Stimulated activated CD4-positive, alpha-beta T cell treated with anti-CD3 and anti-CD28 coated beads, Interleukin-2, amount 100 ng/mL, for 24 hours (primary cell): ENCODE measurements at places on chromosomes 4 and X.

DNA sequence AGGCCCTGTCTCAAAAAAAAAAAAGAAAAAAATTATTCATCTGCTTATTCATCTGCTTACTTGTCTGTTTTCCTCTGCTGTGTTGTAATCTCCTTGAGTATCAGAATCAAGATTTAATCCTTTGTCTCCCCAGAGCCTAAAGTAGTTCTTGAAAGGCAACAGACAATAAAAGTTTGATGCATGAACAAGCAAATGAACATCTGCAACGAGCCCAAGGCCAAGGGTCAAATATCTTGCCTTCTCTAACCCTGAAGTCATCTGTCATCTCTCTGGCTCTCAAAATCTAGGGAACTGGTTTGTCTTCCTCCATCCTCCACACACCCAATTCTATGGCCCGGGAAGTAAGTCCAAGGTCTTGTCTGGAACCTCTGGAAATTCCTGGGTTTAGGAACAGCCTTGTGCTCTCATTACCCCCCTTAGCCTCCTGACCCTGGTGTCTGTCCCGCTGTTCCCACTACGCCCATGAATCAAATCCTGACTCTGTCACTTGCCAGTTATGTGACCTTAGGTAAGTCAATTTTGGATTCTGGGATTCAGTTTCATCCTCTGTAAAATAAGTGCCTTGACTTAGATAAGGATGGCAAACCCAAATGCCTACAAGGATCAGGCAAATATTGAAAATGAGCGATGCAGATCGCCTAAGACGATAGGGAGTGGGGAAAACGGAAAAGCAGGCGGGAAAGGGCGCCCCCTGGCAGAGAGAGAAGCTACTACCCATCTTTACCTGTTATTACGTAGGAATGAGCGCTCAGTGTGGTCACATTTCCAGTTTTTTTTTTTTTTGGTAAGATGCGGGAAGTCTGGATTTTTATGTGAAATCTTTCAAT lies 102.7 kb upstream of the DHX15 start:
- DNase-seq, result no peak

DNA sequence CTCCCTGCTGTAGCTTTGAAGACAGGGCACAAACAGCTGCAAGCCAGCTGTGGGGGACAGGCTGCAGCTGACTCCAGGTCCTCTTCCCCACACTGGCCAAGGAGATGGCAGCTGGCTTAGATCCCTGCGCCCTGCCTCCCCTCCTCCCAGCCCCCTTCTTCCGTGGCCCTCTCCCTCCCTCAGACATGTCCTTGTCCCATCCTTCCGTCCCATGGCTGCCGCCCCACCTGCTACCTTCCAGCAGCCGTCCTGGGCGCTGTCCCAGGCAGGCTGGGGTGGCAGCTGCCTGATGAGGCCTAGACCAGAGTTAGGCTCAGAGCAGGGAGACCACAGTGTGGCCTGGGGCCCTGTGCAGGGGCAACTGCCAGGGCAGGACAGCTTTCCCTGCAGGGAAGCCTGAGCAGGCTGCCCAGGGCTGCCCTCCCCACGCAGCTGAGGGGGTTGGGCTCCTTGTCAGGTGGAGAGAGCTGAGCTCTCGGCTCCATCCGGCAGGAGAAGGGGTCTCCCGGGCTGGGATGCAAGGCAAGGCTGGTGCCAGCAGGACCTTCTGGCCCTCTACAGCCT lies 3.3 kb upstream of the BGN start:
- DNase-seq, result no peak

- no peak for DNase-seq
Observed at GRCh38 chr4:53551958-53552357, 39.3 kb downstream of the LNX1 start.

GRCh38 chrX:134911348-134911747 lies 79.4 kb upstream of the SMIM10 start:
- no peak for DNase-seq

DNA sequence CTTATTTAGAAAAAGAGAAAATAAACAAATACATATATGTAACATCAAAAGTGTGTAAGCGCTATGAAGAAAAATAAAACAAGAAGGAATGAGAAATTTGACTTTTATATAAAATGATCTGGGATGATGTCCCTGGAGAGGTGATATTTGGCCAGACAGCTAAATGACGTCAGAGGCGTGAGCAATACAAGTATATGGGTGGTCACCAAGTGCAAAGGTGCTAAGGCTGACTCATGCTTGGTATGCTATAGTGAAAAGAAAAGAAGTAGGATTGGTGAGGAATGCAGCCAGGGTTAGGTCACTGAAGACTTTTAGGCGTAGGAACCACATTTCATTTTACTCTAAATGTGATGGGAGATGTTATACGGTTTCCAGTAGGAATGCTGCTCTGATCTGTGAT lies 1049.1 kb upstream of the TENM3 start:
- no peak for DNase-seq

- no peak for DNase-seq
Observed at GRCh38 chrX:97123001-97123400, 239.3 kb downstream of the RPA4 start.

GRCh38 chrX:101427954-101428353 lies 19.9 kb downstream of the HNRNPH2 start:
- no peak for DNase-seq

DNA sequence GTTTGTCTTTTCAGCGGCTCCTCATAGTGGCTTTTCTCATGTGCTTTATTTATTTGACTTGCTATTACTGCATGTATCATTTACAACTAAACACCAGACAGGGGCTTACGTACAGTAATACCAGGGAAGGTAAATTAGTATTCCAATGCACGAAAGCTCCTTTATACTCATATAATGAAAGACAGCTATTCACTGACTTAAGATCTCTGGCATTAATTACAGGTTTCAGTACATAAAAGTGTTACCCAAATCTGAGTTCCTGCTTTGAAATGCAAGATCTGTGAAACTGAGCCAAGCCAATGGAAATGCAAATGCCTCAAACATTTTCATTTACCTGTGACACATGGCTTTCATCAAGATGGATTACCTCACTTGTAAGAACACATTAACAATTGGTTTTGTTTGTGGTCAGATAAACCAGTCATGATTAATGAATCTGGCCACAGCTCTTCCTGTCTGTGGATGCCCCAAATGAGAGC lies 107.2 kb downstream of the ANAPC4 start:
- DNase-seq, result no peak

GRCh38 chr4:139951021-139951420 lies 203.0 kb downstream of the MAML3 start:
- DNase-seq, result no peak

GRCh38 chr4:8537041-8537461 lies 43.1 kb upstream of the GPR78 start:
- no peak for DNase-seq

DNA sequence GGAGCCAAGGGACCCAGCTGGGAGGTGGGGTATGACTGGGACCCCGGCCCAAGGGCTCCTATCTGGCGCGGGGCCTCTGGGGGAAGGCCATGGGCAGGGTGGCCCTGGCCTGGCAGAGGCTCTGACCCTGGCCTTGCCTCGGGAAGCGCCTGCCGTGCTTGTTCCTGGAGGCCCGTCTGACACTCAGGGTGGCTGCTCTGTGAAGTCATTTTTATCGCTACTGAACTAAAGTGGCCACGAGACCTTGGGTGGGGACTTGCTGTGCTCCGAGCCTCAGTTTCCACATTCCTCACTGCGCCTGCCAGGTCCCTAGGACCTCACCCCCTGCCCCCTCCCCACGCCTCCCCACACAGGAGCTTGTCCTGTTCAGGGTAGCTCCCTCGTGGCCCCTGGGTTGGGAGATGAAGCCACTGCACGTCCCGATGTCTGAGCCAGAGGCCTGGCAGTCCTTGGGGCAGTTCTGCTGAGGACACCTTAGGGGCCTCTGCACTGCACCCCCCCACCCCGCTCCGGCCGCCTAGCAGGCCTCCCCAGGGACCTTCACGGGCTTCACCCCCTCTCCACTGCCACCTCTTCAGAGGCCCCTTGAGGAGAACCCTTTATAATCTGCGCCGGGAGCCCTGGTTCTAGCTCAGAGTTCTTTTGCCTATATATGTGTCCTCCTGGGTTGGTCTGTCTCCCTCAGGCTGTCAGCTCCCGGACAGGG lies 639 bp upstream of the SORCS2 start:
- DNase-seq, result no peak

DNA sequence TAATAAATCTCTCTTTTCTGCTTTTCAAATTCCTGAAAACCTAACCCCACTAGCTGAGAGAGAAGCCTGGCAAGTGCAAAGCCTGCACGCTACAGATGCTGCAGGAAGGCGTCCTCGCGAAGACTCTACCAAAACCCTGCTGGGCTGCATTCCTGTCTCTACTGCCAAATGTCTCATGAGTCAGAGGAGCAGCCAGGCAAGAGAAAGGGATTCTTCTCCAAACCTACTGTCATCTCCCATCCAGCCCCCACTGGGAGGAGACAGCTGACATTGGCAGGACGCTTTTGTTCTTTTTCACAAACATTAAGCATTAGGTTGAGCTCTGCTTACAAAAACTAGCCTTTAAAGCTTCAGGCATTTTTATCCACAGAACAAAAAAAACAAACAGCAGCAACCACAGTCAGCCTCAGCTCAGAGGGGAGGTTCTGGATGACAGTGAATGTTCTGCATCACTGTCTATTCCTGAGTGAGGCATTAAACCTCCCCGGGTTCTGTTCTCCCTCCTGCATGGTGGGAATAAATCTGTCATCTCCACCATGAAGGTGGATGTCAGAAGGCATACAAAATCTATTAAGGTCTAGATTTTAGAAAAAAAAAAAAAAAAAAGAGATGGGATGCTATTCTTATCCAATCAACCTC lies 18.0 kb downstream of the CRMP1 start:
- no peak for DNase-seq

GRCh38 chr4:140126261-140126660 lies 27.7 kb downstream of the MAML3 start:
- no peak for DNase-seq

GRCh38 chr4:177266506-177266905 lies 43.2 kb upstream of the NEIL3 start:
- no peak for DNase-seq

GRCh38 chrX:115067812-115068211 lies 50.4 kb upstream of the IL13RA2 start:
- DNase-seq, result no peak

- DNase-seq, result no peak
Observed at GRCh38 chr4:181688872-181689271, 554.3 kb upstream of the TENM3 start.

DNA sequence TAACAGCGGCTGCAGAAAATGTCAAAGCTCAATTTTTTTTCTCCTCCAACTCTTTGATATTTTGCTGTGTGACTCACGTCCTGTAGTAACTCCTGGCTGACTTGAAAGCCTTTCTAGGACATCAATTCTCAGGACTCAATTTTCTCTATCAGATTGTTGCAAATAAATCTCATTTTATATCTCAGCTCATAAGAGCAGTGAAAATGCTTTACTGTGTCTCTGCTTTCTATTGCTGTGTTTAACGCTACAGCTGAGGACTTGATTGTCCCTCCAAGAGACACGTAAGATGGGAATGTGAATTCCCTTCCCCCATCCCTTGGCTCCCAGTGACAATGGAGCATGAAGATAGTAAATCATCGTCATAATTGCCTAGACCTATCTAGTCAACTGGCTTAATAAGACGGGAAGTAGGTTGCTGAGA lies 20.5 kb upstream of the CBR4 start:
- DNase-seq, result no peak

GRCh38 chr4:65845199-65845773 lies 175.0 kb upstream of the EPHA5 start:
- no peak for DNase-seq

GRCh38 chr4:104848597-104849225 lies 298.0 kb upstream of the TET2 start:
- no peak for DNase-seq

DNA sequence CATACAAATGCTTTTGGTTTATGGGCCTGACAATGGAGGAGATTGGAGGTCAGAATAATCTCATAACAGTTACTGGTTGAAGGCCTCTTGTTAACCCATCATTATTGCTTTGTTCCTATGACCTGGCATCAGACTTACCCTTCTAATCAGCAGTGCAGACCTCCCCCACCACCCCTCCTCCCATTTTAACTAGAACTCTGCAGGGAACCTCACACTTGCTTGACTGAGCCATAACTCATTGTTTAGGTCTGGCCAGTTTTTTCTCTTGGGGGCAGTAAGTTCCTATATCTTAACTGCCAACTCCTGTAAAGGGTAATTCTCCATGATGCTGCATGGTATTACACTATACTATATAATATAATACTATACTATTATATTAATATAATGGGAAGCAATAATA lies 609.3 kb downstream of the IL1RAPL1 start:
- DNase-seq, result no peak

GRCh38 chrX:150897421-150898320 lies 797 bp downstream of the CD99L2 start:
- peak; percentile 61 for DNase-seq

GRCh38 chr4:4735870-4736269 lies 123.6 kb upstream of the MSX1 start:
- DNase-seq, result no peak

DNA sequence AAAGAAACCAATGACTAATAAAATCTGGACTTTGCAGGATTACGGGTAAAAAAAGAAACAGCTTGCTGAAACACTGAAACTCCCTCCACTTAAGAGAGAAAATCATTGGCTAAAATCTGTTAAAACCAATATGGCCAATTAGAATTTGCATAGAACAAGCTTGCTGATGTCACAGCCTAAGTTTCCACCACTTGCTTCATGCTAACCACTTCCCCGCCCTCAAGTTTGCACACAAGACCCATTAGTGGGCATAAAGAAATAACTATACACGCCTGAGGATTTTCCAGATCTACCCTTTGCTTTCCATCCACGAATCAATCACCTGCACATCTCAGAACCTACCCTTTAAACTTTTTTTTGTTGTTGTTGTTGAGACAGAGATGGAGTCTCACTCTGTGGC lies 42.7 kb upstream of the PHEX start:
- DNase-seq, result peak; percentile 11

DNA sequence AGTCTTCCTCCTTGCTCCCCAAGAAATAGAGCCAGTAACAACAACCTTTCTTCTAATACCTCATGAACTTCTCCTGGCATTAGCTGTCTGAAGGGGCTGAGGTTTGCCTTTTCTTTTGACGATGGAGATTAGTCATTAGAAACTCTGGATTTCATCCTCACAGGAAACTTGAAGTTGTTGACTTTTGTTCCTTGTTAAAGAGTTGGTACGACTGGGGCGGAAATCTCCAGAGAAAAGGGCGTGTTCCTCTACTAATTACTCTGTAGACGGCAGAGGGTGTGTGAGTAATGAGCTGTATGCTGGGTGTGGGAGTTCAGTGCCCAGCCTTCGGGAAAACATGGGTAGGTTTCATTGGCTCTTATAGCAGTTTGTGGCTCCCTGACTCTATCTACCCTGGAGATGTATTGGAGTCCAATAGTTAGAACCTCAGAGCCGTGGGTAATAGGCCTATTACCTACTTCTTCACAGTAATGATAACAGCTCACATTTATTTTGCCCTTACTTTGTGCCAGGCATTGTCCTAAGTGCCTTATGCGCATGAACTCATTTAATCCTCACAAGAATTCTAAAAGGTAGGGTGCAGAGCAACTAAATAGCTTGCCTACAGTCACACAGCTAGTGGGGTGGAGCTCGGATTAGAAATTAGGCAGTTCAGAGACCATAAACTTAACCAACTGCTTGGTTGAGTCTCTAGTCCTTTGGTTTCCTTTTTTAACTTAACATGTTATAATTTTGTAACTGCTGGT lies 23.4 kb downstream of the TMEM164 start:
- no peak for DNase-seq

GRCh38 chrX:115259238-115259875 lies 25.5 kb upstream of the LRCH2 start:
- DNase-seq, result no peak

- no peak for DNase-seq
Observed at GRCh38 chr4:106424426-106424825, 55.8 kb upstream of the GIMD1 start.

- DNase-seq, result no peak
Observed at GRCh38 chr4:47809654-47810203, 28.1 kb downstream of the CORIN start.
